Peyer's patch (tissue), 4 donors: ENCODE measurements at places on chromosomes 2 and 18. TPM values are rescaled to one million over a fixed set of nuclear protein-coding genes. Genes with fewer than 3 reads are reported as not detected.

GRCh38 chr2:102049756-102050443, 58.1 kb downstream of the IL1R2 start:
- peak overlapping the region; percentile 83 for H3K27ac ChIP-seq
- DNase-seq = no peak
- H3K27me3 ChIP-seq = no peaks in the 10 kb centered on the region

DNA sequence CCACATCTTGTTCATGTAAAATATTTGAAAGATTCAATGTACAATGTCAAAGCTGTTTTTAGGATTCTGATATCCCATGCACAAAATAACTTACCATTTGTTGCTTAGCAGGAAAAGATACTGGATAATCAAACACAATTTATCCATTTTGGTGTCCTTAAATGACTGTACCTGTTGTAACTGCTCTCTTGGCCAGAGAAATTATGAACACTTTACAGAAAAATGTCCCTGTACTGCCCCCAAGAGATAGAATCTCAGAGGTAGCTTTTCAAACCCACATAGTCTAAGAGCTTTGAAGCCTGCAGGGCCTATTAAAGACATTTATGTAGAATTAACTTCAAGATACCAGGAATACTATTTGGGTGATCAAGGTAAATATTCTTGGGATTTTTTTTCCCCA, 12.2 kb upstream of the ME2 start:
- H3K27ac ChIP-seq = no peak overlapping the region
- H3K4me3 ChIP-seq = no peak overlapping the region
- no peaks in the 10 kb centered on the region for H3K36me3 ChIP-seq
- no peaks in the 10 kb centered on the region for H3K27me3 ChIP-seq
- no peak for DNase-seq
- peaks cover 7% of the 10 kb centered on the region for H3K4me1 ChIP-seq

DNA sequence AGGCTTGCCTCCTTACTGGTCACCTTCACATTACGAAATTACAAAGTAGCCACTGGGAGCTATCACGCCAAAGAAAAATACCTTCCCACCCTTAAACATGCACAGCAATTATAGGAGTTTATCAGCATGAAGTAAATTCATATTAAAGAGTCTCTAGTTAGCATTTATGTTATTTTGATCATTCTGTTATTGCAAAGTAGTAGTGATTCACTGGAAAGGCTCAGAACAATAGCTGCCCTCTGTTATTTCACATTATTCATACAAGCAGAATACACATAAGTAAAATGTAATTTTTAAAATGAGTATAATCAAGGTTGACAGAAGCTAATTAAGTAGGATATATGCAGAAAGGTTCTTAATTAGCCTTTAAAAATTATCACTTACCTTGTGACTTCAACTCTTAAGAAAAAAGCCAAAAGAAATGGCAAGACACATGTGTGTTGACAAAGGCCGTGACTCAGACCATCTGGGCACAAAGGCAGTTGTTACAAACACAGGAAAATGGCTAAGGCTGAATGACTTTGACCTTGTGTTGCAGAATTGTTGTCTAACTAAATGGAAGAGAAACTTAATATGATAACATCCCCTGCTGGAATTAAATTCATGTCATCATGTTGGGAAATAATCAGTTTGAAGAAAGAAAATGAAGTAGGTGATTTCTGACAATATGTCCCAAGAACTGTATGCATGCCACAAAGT, 108.3 kb downstream of the ARL6IP6 start:
- no peak overlapping the region for H3K27ac ChIP-seq
- no peak overlapping the region for H3K4me3 ChIP-seq
- no peaks in the 10 kb centered on the region for H3K4me1 ChIP-seq
- no peak for DNase-seq
- H3K27me3 ChIP-seq = no peaks in the 10 kb centered on the region

- H3K4me3 ChIP-seq = no peak overlapping the region
- H3K27ac ChIP-seq = no peak overlapping the region
- no peak for DNase-seq
- H3K4me1 ChIP-seq = no peaks in the 10 kb centered on the region
- no peaks in the 10 kb centered on the region for H3K27me3 ChIP-seq
These were observed 39.1 kb downstream of the TMEFF2 start for GRCh38 chr2:192155511-192156118.

GRCh38 chr2:36137612-36138011, 218.0 kb upstream of the CRIM1 start:
- H3K27ac ChIP-seq = no peak overlapping the region
- H3K4me3 ChIP-seq = no peak overlapping the region
- no peaks in the 10 kb centered on the region for H3K27me3 ChIP-seq
- no peaks in the 10 kb centered on the region for H3K36me3 ChIP-seq
- H3K4me1 ChIP-seq = no peaks in the 10 kb centered on the region
- no peak for DNase-seq

DNA sequence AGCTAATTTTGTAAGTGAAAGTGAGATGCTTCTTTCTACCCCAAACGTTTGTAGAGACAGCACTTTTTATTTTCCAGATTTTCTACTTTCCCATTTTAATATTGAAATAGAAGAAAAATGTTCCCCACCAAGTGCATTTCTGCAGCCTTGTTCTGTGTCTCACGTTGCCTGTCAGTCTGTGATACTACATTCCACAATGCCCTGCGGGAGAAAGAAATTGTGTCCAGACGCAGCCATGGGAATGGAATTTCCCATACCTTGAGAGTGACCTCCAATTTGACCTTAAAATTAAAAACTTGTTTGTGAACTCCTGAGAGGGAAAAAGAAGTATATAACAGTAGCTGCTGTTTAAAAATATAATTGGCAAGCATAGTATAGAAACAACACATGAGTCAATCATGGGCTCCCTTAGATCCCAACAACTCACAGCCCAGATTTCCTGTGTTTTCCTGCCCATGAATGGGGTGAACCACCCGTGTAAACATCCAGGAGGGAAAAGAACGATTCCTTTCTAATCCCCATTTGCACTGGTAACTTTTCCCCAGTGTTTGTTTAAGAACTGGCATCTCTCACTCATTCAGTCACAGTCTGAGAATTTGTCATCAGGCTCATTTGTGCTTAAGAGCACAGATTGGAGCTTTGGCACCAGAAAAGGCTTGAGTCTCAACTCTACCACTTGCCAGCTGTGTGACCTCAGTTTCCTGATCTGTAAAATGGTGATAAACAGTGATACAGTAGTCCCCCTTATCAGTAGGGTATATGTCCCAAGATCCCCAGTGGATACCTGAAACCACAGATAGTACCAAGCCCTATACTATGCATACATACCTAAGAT, 166.1 kb upstream of the ZNF521 start:
- no peaks in the 10 kb centered on the region for H3K36me3 ChIP-seq
- peak overlapping the region; percentile 38 for H3K27ac ChIP-seq
- DNase-seq = no peak
- H3K4me3 ChIP-seq = no peak overlapping the region

DNA sequence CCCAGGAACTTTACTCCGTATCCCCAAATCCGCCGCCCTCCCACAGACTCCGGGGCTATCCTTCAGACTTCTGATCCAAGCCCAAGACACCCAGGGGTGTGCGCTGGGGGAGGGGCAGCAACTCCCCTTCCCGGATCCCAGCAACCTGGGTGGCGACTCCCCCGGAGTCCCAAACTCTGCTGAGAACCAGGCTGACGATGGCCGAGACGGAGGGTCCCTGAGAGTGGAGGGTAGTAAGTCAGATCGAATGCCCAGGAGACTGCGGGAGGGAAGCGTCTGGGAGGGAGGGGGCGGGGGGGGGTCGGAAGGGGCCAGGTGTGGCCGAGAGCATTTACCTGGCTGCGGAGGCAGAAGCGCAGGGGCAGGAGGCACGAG, 7.0 kb upstream of the TNS1 start:
- H3K27ac ChIP-seq = no peak overlapping the region
- H3K27me3 ChIP-seq = no peaks in the 10 kb centered on the region
- DNase-seq = no peak

- no peak overlapping the region for H3K27ac ChIP-seq
- H3K27me3 ChIP-seq = no peaks in the 10 kb centered on the region
- no peaks in the 10 kb centered on the region for H3K36me3 ChIP-seq
These were observed 75.0 kb upstream of the SLC1A4 start for GRCh38 chr2:64914247-64914646.

GRCh38 chr2:137298377-137298776, 533.0 kb downstream of the THSD7B start:
- no peaks in the 10 kb centered on the region for H3K4me1 ChIP-seq
- no peaks in the 10 kb centered on the region for H3K36me3 ChIP-seq
- H3K4me3 ChIP-seq = no peak overlapping the region

DNA sequence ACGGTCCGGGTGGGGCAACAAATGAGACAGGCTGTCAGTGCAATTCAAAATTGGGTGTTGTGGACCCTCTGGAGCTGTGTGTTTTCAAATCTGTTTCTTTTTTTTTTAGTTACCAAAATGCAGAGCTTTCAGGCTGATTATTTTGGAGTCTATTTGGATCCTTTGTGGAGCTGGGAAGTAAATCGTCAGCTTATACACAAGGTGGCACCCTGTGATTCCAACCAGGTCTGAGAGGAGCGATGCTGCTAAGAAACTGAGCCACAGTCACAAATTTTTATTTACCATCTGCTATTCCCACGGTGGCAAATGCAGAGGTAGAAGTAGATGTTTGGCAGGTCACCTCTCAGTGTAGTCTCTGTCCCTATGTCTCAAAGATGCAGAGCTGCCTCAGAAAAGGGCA, 3.8 kb upstream of the EPC2 start:
- H3K27me3 ChIP-seq = no peaks in the 10 kb centered on the region
- no peak for DNase-seq
- H3K4me1 ChIP-seq = no peaks in the 10 kb centered on the region
- no peak overlapping the region for H3K4me3 ChIP-seq
- H3K27ac ChIP-seq = no peak overlapping the region

DNA sequence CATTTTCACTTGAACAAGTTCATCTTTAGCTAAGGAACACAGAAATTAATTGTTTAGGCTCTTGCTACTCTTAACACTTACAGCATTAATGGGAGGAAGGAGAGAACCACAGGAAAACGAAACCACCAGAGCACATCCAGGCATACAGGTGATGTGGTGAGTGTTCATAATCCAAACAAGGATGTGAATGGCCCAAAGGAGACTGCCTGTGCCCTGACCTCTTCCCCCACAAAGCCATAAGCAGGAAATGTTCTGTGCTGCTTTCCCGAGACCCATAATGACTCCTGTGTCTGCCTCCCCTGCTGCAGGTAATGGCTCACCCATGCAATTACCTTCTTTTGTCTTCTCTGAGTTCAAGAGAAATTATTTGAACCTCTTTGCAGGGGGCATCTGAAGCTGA, 295.9 kb upstream of the LINC00305 start:
- DNase-seq = no peak
- no peak overlapping the region for H3K4me3 ChIP-seq
- no peaks in the 10 kb centered on the region for H3K4me1 ChIP-seq
- no peaks in the 10 kb centered on the region for H3K36me3 ChIP-seq
- no peaks in the 10 kb centered on the region for H3K27me3 ChIP-seq
- H3K27ac ChIP-seq = no peak overlapping the region

GRCh38 chr2:46870051-46870839, 45.4 kb downstream of the MCFD2 start:
- DNase-seq = no peak
- no peaks in the 10 kb centered on the region for H3K27me3 ChIP-seq
- no peak overlapping the region for H3K4me3 ChIP-seq
- H3K4me1 ChIP-seq = no peaks in the 10 kb centered on the region
- no peaks in the 10 kb centered on the region for H3K36me3 ChIP-seq
- H3K27ac ChIP-seq = no peak overlapping the region

- no peaks in the 10 kb centered on the region for H3K36me3 ChIP-seq
- no peaks in the 10 kb centered on the region for H3K4me1 ChIP-seq
- H3K4me3 ChIP-seq = no peak overlapping the region
- no peak overlapping the region for H3K27ac ChIP-seq
These were observed 30.7 kb downstream of the LYPD6B start for GRCh38 chr2:149068996-149069888.

DNA sequence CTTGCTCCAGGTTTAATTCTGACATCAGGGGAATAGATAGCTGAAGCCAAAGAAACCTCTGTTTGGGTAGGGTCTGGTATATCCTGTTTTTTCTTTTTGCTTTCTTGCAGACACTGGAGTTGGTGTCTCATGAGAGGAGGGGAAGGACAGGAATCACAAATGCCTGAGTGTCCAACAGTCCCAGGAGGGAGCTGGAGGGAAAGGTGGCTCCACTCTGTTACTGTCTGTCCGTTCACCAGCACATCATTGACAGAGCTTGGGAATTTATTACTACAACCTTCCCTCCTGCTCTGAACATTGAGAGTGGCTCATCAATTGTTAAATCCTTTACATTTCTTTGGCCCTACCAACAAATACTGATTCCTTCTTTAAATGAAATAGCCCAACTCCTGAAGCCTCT, 152.3 kb upstream of the NOSTRIN start:
- DNase-seq = no peak
- no peaks in the 10 kb centered on the region for H3K27me3 ChIP-seq
- H3K27ac ChIP-seq = no peak overlapping the region
- H3K36me3 ChIP-seq = no peaks in the 10 kb centered on the region
- H3K4me3 ChIP-seq = no peak overlapping the region
- H3K4me1 ChIP-seq = no peaks in the 10 kb centered on the region

DNA sequence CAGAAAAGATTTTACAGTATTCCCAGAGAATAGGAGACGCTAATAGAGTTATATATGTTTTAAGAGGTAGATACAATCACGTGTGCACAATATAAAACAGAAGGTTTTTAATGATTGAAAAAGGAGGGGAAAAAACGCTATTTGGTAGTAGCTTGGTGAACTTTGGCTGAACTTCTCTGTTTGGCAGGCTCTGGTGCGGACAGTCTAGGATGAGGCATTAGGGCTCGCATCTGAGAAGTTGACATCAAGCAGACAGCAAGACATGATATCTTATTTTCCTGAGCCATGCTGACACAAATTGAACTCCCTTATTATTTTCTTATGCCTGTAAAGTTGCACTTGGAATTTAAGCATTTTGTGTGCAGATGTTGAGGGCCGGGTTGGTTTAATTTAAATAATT, 176.6 kb downstream of the EN1 start:
- H3K4me3 ChIP-seq = no peak overlapping the region
- no peak overlapping the region for H3K27ac ChIP-seq
- no peak for DNase-seq
- no peaks in the 10 kb centered on the region for H3K27me3 ChIP-seq
- no peaks in the 10 kb centered on the region for H3K4me1 ChIP-seq

GRCh38 chr2:37317746-37318145, 6.9 kb downstream of the PRKD3 start:
- no peaks in the 10 kb centered on the region for H3K36me3 ChIP-seq
- no peak overlapping the region for H3K27ac ChIP-seq
- no peak for DNase-seq
- no peaks in the 10 kb centered on the region for H3K4me1 ChIP-seq
- no peak overlapping the region for H3K4me3 ChIP-seq

- no peaks in the 10 kb centered on the region for H3K36me3 ChIP-seq
- H3K4me3 ChIP-seq = no peak overlapping the region
- H3K27ac ChIP-seq = no peak overlapping the region
- no peaks in the 10 kb centered on the region for H3K4me1 ChIP-seq
- H3K27me3 ChIP-seq = no peaks in the 10 kb centered on the region
These were observed 22.2 kb downstream of the EFR3B start for GRCh38 chr2:25063876-25064660.

GRCh38 chr2:3486047-3487027, 33.0 kb downstream of the ADI1 start:
- H3K27ac ChIP-seq = no peak overlapping the region
- no peak overlapping the region for H3K4me3 ChIP-seq

Gene SFTPB
- not detected for total RNA-seq

Gene TUBB8B
- total RNA-seq = not detected

Gene FABP1
- 1,502 TPM for total RNA-seq

Gene NT5C1B
- total RNA-seq = not detected

Gene TMEM185B
- 33.3 TPM for total RNA-seq

Gene NEU4
- 68.8 TPM for total RNA-seq

Gene FN1
- total RNA-seq = 28.0 TPM

Gene CHRND
- total RNA-seq = not detected

Gene POLR1A
- 17.0 TPM for total RNA-seq

Gene MYL1
- total RNA-seq = not detected

Gene DYNAP
- not detected for total RNA-seq
